ENCODE measurements at places on chromosomes 12 and 14.

DNA sequence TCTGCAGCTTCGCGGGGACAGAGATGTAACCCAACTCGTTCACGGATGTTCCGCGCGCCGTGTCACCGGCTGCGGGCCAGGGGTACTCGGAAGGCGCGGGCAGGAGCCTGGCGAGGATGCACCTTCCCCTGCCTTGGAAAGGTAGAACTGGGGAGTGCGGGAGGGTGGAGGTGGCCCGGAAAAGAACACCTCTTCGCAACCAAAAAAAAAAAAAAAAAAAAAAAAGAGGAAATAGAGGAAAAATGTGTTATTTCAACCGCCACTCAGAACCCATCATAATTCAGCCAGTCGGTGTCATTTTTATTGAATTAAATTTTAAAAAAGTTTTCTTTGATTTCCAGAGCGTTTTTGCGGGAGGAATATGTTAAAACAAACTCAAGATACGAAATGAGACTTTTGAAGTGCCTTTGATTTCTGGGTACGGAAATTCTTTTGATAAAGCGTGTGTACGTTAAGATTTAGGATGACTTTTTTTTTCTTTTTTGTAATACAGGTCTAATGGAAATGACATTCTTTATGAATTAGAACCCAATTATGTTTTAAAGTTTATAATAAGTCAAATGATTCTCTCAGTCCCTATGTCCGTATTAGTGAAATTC lies 8.9 kb downstream of the CDKN1B start:
- DNase-seq = peak; percentile 50

DNA sequence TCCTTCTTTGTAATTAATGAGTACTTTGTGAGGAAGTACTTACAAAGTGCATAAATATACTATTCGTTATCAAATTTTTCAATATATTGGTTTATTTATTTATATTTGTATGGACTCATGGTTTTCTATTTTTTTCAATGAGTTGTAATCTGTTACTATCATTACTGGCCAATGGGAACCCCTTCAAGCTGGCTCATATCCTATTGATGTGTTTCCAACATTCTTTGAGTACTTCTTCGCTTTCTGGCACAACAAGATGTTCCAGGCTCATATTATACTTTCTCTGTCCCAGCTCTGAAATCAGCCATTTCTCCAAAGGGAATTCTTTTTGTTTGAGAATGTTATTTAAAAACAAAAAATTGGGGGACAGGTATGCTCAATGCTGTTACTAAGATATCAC lies 17.5 kb downstream of the YBX3 start:
- DNase-seq = no peak

- DNase-seq = no peak
Measured at GRCh38 chr12:4172999-4173398, 100.6 kb upstream of the CCND2 start.

DNA sequence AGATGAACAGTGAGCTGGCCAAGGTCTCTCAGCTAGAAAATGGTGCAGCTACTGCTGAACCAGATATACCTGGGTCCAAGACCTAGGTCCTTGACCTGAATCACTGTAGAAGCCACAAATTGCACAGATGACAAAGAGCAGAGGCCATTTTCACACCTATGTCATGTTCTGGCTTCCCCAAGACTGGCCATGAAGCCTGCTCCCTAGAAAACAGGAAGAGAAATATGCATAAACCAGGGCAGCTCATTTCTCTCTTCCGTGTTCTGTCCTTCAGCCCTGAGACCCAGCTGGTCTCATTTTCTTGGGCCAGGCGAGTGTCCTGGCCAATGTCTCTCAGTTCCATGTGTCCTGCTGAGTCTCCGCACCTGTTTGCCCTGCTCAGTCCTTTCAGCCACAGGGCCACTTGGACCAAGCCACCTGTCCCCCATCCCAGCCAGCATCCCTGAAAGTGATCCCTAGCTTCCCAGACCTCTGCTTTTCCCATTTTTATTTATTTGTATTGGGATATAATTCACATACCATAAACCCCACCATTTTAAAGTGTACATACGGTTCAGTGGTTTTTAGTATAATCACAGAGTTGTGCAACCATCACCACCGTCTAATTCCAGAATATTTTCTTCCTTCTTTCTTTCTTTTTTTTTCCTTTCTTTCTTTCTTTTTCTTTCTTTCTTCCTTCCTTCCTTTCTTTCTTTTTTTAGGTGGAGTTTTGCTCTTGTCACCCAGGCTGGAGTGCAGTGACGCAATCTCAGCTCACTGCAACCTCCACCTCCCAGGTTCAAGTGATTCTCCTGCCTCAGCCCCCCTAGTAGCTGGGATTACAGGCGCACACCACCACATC lies 27.0 kb downstream of the P2RX7 start:
- no peak for DNase-seq

DNA sequence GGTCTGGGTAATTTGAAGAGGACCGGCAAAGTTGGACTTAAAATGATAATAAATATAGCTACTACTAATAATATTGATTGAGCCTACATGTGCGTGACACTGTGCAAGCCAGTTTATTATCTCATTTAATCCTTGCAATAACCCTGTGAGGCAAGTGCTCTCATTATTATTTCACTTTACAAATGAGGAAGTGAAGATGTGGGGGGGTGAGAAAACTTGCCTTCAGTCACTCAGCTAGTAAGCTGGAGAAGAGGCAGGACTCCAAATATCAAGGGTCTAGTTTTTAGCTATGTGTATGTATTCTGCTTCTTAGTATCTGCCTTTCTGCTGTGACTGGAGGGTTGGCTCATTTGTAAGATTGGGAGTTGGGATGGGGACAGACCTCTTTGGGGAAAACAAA lies 39.2 kb downstream of the NPAS3 start:
- DNase-seq = no peak

All from DMS53 (cell line).